Dermis blood vessel endothelial cell (primary cell): ENCODE measurements at places on chromosomes 12 and 14. TPM values are rescaled to one million over a fixed set of nuclear protein-coding genes. Genes with fewer than 3 reads are reported as not detected.

The LRRC9 gene
- total RNA-seq: not detected in 2 replicates

The MIP gene
- not detected in 2 replicates for total RNA-seq

The NOXRED1 gene
- total RNA-seq: under 0.01 TPM in 1 of 2 replicates, not detected in the other

The HCAR1 gene
- total RNA-seq: 0.05 TPM in 1 of 2 replicates, not detected in the other

The CCDC177 gene
- total RNA-seq: not detected in 2 replicates

The ETFBKMT gene
- 3.2 and 3.6 TPM in 2 replicates for total RNA-seq

The REP15 gene
- 7.0 and 10.9 TPM in 2 replicates for total RNA-seq

The GPR137C gene
- 1.4 and 2.2 TPM in 2 replicates for total RNA-seq

The BDKRB1 gene
- not detected in 2 replicates for total RNA-seq

The DACT1 gene
- total RNA-seq: 0.05 and 0.34 TPM in 2 replicates

The DPY19L2 gene
- total RNA-seq: 0.51 and 2.4 TPM in 2 replicates

The ZDHHC22 gene
- not detected in 2 replicates for total RNA-seq

The PLEKHD1 gene
- total RNA-seq: under 0.01 TPM in 1 of 2 replicates, not detected in the other

The KLHL33 gene
- total RNA-seq: 0.09 and 0.17 TPM in 2 replicates
